ENCODE measurements at places on chromosomes 2 and 18.

- no peak for DNase-seq
Measured at GRCh38 chr2:64054161-64054915, 35.1 kb upstream of the VPS54 start.

- DNase-seq, result no peak
Measured at GRCh38 chr18:23875966-23876895, 138.3 kb upstream of the TTC39C start.

GRCh38 chr2:60331115-60331809 lies 222.2 kb downstream of the BCL11A start:
- no peak for DNase-seq

GRCh38 chr2:73877071-73877802 lies 15.6 kb upstream of the ACTG2 start:
- DNase-seq, result no peak

- DNase-seq, result no peak
Measured at GRCh38 chr18:79381811-79382311, 13.9 kb upstream of the NFATC1 start.

DNA sequence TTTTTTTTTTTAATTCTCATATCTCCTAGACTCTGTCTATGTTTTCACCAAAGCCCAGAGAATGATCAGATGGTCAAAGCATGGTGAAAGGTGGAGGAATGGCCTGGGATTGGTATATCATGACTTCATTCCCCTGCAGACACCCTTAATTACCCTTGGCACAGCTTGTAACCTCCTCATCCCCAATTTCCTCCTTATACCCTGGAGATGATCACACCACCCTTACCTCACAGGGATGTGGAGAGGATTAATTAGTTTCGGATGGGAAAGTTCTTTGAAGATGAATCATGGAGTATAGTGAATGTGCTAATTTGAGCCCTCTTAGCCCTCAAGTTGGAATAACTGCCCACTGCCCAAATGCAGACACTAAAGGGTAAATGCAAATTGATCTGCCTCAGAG lies 138.0 kb upstream of the LYPD6 start:
- no peak for DNase-seq

DNA sequence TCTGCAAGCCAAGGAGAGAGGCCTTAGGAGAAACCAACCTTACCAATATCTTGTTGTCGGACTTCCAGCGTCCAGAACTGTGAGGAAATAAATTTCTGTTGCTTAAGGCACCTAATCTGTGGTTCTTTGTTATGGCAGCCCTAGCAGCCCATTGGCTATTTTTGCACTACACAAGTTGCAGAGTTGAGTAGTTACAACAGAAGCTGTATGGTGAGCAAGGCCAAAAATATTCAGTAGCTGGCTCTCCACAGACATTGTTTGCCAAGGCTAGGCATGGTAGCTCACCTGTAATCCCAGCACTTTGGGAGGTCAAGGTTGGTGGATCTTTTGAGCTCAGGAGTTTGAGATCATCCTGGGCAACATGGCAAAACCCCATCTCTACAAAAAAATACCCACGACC lies 27.1 kb upstream of the SCYGR1 start:
- no peak for DNase-seq

- DNase-seq, result no peak
Measured at GRCh38 chr2:3895021-3895420, 191.6 kb downstream of the DCDC2C start.

- peak; percentile 85 for DNase-seq
Measured at GRCh38 chr2:222042666-222043065, 256.1 kb downstream of the PAX3 start.

DNA sequence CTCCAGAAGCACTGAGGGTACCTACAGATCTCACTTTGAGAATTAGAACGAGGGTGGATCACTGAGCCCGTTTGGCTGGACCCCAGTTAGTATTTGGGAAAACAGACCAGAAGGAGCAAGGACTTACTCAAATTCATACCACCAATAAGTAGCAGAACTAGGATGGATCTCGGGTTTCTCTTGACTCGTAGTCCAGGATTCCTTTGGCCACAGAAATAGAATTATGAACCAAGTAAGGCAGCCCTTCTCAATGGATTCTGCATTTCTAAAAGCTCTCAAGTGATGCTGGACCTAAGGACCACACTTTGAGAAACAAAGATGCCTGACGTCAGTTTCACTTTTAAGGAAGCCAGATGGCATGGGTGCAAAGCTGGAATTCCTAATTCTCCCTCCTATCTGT lies 153.0 kb downstream of the KLHL29 start:
- DNase-seq, result no peak

DNA sequence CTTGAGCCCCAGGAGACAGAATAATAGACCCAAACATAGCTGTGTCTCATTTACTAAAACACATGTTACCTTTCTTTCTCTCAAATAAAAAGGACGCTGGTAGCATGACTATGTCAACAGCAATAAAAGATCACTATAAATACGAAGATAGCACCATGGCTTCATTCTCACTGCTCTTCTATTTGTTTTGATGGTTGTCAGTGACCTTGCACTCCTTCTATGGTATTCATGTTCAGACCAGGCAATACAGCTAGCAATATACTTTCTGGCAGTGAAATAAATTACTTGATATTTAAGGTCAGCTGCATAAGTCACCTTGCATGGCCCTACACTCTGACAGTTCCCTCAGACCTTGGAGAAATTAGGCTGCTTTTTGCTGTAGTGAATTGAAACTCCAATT lies 263.2 kb upstream of the CDH7 start:
- no peak for DNase-seq

- no peak for DNase-seq
Measured at GRCh38 chr2:15864176-15864769, 76.1 kb upstream of the MYCN start.

DNA sequence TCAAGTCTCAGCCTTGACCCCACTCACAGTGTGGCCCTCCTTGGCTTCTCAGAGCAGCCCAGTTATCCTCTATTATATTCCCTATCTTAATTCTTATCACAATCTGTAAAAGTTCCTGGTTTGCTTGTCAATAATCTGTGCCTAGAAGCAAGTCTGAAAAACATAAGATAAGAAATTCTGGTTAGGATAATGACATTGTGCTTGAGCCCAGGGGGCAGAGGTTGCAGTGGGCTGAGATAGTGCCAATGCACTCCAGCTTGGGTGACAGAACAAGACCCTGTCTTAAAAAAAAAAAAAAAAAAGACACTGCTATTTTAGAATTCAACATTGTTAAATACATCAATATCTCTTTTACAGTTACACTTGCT lies 63.9 kb downstream of the TMEM131 start:
- DNase-seq, result no peak

DNA sequence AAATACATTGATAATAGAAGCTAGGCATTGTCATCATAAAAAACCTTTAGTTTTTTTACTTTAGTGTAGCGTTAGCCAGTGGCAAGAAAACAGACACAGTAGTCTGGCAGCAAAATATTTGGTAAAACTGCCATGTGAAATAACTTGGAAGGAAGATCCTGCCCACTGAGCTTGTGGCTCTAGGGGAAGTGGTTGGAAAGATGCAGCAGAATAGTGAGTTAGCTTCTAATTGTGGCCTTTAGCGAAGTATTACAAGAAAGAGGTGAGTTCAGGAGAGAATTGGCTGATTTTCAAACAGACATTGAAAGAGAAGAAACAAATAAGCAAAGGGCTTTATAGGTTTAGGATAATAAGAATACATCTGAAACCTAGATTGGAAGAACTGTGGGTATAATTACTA lies 1887.8 kb upstream of the CELF4 start:
- DNase-seq, result no peak

- DNase-seq, result no peak
Measured at GRCh38 chr2:241156971-241157441, 6.7 kb downstream of the PPP1R7 start.

- no peak for DNase-seq
Measured at GRCh38 chr2:15940661-15941480, 521 bp downstream of the MYCN start.

GRCh38 chr18:44130376-44130942 lies 550.2 kb upstream of the SETBP1 start:
- DNase-seq, result peak; percentile 30

- no peak for DNase-seq
Measured at GRCh38 chr2:166117491-166117890, 10.3 kb downstream of the SCN1A start.

- DNase-seq, result peak; percentile 96
Measured at GRCh38 chr2:119387381-119388129, 20.8 kb downstream of the DBI start.

- no peak for DNase-seq
Measured at GRCh38 chr2:168465594-168465993, 9.5 kb downstream of the CERS6 start.

DNA sequence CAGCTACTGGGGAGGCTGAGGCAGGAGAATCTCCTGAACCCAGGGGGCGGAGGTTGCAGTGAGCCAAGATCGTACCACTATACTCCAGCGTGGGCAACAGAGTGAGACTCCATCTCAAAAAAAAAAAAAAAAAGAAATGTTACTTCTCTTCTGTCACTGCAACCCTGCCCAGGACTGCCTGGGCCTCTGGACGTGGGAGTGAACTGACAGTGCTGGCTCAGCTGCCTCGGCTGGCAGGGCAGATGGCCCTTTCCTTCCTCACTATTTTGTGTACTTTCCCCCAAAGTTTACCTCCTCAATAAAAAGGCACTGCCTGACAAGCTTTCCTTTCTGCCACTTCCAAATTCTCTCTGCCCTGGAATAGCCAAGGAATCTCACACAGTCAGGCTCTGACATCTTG lies 12.5 kb upstream of the GPR155 start:
- DNase-seq, result no peak

DNA sequence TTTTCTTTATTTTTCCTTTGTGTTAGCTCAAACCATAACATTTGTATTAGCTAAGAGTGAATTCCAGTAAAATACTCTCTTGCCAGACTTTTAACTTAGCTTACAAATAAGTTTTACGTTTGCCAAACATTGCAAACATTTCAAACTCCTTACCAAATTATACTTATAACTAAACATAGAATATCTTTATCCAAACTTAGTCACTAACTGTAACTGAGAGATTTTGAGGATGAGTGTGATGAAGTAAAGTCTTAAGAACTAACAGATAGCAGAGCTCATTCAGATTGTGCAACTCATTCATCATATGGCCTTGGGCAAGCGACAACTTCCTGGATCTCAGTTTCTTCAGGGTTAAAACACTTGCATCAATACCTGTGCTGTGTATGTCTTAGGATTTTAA lies 533.7 kb downstream of the TDRD15 start:
- DNase-seq, result no peak

GRCh38 chr2:181241797-181242196 lies 215.4 kb upstream of the ITGA4 start:
- no peak for DNase-seq

DNA sequence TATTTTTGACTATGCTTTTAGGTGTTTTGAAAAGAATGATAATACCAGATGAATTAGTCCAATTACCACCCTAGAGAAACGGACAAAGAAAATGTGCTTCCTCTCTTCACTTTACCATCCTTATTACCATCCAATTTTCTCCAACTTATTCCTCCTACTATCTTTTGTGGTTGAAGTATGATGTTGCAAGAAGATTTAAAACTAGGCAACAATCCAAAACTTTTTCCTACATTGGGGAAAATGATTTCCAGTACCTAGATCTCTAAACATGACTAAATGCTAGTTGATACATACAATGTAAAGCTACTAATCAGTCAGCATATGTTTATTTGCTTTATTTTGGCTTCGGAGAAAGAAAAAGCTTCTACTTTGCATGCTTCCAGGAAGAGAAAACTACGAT lies 355.0 kb upstream of the LYPD1 start:
- no peak for DNase-seq

- no peak for DNase-seq
Measured at GRCh38 chr2:19686439-19686838, 215.3 kb downstream of the TTC32 start.

- DNase-seq, result no peak
Measured at GRCh38 chr2:237725661-237726060, 72.9 kb upstream of the RBM44 start.

GRCh38 chr2:197513915-197514314 lies 2.0 kb upstream of the MOB4 start:
- DNase-seq, result no peak

All from COLO829 (cell line).